ENCODE measurements at places on chromosomes 6 and 20. TPM values are rescaled to one million over a fixed set of nuclear protein-coding genes. Genes with fewer than 3 reads are reported as not detected.

The MLIP gene
- 407 TPM for total RNA-seq

GRCh38 chr6:109515781-109516409, 32.9 kb upstream of the ZBTB24 start:
- DNase-seq: no peak

DNA sequence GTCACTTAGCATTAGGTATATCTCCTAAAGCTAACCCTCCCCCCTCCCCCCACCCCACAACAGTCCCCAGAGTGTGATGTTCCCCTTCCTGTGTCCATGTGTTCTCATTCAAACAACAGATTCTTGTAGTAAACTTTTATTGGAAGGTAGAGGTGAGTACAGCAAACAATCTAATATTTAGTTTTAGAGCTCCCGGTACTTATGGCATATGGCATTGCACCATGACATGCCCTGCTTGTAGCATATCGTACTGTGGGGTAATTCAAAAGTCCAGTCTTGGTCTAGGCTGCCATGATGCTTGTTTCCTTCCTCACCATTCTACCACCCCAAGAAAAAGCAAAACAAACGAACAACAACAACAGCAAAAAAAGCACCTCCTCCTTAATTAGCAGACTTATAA, 289.5 kb downstream of the ZNF217 start:
- no peak for DNase-seq

DNA sequence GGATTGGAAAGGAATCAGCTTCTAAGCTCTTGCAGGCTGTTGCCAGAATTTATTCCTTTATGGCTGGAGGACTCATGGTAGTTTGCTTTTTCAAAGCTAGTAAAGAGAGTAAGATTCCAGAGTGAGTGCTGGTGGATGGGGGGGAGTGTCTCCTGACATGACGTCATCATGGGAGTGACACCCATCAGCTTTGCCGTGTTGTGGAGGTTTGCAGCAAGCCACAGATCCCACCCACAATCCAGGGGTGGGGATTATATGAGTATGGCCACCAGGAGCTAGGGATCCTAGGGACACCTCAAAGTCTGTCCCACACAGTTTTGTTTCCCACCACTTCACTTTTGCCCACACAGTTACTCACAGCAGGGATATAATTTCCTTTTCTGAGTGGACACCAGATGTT, 28.7 kb upstream of the PMEPA1 start:
- no peak for DNase-seq

- DNase-seq: no peak
Measured at GRCh38 chr6:20998748-20999448, 464.6 kb downstream of the CDKAL1 start.

GRCh38 chr6:42344756-42345155, 107.0 kb downstream of the TRERF1 start:
- no peak for DNase-seq

DNA sequence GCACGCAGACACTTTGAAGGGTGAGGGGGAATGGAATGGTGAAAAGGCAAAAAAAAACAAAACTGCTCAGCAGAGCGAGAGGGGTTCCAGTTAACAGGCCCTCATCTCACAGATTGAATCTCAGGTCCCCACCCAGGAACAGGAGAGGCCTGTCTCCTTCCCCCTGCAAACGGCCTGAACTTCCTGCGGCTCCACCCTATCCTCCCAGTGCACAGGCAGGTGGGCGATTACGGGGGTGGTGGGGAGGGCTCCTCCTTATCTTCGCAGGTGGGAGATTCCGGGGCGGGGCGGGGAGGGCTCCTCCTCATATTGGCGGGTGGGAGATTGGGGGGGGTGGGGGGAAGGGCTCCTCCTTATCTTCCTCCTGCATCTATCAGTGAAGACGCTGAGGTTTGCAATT, 129.0 kb downstream of the SOX4 start:
- no peak for DNase-seq

DNA sequence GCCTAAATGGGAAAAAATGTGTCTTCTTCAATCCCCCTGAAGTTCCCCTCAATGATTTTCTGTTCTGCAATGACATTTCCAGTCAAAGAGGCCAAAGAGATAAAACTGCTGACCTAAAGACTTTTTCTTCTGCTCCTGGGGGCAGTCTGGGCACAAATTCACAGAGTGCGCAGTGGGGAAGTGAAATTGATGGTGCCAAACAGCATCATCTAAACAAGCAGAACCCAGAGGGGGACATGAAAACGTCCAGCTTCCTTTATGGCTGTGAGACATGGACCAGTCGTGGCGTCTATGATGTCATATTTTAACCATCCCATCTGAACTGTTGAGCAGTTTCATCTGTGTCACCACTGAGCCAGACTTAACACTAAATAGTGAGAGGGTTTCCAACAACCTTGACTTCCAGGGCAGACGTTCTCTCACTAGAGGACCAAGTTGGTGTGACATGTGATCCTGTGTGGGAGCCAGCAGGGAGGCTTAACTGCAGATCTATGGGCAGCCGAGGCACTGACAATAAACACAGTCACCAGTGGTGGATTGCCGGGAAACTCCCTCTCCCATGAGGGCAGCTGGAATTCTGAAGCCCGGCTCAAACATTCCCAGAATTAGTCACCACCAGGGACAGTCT, 12.4 kb downstream of the SCML4 start:
- no peak for DNase-seq

- DNase-seq: no peak
Measured at GRCh38 chr6:39681674-39682121, 43.5 kb downstream of the KIF6 start.

- DNase-seq: no peak
Measured at GRCh38 chr6:24775520-24776058, 852 bp downstream of the GMNN start.

DNA sequence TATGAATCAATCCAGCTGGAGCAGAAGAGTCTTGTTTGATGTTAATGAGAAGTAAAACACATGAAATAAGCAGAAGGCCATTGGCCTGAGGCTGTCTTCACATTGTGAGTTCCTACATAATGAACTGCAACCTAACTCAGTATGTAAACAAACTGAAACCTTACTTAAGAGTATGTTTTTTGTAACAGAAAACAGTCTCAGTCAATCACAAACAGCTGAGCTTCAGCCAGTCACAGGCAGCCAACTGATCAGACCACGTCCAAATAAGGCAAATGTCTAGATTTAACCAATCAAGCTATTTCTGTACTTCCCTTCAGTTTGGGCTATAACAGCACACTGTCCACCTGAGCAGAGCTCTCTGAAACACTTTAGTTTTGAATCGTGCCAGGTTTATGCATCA, 234.7 kb downstream of the TRDN start:
- no peak for DNase-seq

GRCh38 chr6:13710552-13711323, 897 bp downstream of the RANBP9 start:
- peak; percentile 83 for DNase-seq

The AKAP7 gene
- 11.1 TPM for total RNA-seq

DNA sequence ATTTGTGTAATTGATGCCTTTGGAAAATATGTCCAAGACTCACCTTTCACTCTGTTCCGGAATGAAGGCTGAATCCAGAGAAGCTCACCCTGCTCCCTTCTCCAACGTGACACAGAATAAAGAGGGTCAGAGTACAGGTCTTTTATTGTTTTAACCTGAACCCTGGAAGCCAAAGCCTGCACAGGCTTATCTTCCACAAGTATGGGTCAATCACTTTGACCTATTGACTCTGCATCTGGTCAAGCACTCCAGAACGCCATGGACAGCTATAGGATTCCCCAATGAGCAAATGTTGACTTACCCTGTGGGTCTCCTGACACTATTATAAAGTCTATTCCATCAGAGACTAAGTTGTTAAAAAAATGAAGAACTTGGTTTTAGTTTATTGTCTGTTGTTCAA, 158.4 kb upstream of the MYLIP start:
- no peak for DNase-seq

DNA sequence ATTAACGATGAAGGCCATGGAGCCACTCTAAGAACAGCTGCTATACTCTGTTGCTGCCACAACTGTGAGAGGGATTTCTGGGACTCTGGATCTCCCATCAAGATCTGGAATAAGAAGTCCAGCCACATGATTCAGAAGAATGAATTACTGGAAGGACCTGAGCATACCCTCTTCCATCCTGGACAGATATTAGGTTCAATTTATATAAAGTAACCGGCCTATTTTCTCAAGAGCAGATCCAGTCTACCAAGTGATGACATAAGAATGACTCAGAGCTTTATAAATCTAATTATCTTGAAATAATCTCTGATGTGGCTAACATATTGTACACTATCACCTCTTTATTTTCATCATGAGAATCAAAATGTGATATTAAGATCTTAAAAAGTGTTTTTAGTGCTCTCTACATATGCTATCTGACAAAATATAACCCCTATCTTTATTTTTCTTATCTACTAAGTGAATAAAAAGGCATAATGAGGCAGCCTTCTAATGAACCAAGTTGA, 45.1 kb downstream of the COL9A1 start:
- no peak for DNase-seq

GRCh38 chr20:39108746-39109145, 146.6 kb downstream of the DHX35 start:
- no peak for DNase-seq

The PRICKLE4 gene
- 3.3 TPM for total RNA-seq

DNA sequence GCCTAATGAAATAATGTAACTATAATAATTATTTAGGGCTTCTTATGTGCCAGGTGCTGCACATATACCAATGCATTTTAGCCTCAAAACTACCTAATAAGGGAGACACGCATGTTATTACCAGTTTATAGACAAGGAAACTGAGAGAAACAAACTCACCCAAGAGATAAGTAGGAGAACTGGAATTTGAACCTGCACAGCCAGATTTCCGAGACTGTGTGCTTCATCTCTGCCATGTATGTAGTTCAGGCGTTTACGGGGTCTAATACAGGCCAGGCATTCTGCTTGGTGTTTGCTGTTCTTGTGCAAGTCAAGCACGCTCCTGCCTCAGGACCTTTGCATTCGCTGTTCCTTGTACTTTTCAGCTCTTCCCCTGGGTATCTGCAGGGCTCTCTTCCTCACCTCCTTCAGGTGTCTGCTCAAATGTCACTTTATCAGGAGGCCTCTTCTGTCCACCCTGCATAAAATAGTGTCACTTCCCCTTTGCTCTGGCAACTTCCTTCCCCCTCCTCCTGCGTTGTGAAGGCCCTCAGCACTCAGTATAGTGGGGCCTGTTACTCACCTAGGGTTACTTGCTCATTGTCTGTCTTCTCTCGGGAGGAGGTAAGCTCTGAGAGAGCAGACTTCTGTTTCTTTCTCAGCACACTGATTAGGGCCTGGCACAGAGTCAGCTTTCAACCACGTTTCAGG, 6.1 kb upstream of the NSFL1C start:
- no peak for DNase-seq

DNA sequence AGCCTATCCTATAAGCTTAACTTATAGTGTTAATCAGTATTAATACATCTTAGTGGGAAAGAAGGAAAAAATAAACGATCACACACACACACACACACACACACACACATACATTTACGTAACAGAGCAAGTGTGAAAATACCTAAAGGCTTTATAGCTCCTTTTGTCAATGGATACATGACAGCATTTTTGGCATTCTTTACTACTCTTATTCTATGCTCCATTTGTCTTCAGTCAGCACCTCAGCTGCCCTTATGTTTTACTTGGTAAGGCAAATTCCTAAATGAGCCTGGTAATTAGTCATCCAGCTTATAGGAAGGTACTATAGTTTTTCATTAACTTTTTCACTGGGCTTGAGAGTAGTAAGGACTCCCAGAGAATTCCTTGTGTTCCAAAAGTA, 25.1 kb upstream of the SLC17A3 start:
- DNase-seq: no peak

The FOXS1 gene
- 0.89 TPM for total RNA-seq

Measured in Right ventricle myocardium inferior (tissue), 1 donor.